ENCODE measurements at places on chromosomes 2 and 18.
A peak's percentile ranks its signal among the peaks of the same experiment; 100 is the strongest.

DNA sequence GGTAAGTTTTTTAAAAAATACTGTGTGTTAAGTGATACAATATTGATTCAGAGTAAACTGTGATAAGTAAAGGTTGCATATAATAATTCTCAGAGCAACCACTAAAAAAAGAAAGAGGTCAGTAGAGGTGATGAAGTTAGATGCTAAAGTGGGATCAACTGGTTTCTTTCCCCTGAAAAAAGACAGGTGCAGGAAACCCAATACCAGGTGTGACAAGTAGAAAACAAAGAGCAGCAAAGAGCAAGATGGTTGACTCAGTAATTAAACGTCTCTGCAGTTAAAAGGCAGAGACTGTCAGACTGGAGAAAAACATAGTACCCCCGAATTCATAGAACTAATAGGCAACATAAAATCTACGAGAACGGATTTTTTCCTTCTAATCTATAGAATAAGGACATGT is 128.3 kb downstream of the ATP9B start:
- no peak for DNase-seq

DNA sequence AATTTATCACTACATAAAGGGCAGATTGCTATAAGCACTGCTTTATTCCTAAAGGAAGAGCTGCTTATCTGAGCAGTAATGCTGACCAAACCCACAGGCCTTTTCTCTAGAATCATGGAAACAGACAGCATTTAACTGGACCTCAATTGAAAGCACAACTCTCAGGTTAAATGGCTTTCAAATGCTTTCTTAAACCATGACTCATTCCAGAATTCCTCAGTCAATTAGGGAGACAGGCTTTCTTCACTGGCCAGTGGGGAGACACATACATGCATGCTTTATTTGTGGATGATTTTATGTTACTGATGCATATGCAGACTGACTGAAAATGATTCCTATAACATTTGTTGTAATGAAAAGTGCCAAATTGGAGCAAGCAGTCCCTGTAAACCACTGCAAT is 114.6 kb downstream of the ACVR1 start:
- no peak for DNase-seq

- no peak for DNase-seq
Observed at GRCh38 chr18:55226044-55226443, 266.8 kb upstream of the CCDC68 start.

DNA sequence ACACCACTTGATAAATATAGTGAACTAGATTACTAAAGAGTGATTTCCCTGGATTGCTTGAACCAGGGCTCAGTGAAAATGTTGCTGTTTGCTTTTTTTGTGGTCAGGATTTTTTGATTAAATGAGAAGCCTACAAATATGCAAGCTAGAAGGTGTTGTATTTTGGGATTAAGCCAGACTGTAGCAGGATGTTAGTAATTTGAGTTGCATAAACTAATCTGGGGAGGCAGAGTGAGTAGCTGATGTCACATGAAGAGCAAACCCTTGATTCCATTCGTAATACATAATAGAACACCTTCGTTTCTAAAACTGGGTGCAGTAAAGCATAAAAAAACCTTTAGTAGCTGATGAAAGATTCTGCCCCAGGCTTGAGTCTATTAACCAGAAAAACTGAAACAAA is 32.0 kb downstream of the NEDD4L start:
- no peak for DNase-seq

GRCh38 chr18:13452388-13452811 is 233.8 kb downstream of the LDLRAD4 start:
- DNase-seq, result no peak

GRCh38 chr2:59575191-59575590 is 978.3 kb downstream of the BCL11A start:
- no peak for DNase-seq

- DNase-seq, result no peak
Observed at GRCh38 chr2:235555371-235555770, 61.5 kb downstream of the AGAP1 start.

- DNase-seq, result no peak
Observed at GRCh38 chr2:177709986-177710401, 317.4 kb downstream of the AGPS start.

DNA sequence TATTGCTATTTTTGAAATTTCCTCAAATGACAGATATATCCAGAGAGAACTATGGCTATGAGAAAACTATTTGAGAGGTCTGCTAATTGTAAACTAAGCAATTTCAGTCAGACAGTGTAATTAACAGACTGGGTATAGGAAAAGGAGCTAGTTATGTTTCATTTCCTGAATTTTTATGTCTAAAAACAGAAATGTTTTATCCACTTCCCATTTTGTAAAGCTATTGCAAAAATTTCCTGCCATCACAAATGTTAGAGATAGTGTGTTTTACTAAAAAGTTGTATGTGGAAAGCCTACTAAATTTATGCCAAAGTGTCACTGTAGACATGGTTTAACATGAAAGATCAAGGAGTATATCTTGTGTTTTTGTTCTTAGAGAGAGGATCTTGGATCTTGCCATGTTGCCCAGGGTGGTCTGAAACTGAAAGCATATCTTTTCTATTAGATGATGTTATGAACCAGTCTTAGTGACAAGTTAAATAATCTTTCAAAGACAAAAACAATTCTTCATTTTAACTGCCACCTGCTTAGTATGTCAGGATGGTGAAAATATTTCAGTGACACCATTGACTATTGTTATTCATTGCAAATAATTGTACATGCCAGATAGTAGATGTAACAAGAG is 40.5 kb upstream of the ITPRID2 start:
- no peak for DNase-seq

DNA sequence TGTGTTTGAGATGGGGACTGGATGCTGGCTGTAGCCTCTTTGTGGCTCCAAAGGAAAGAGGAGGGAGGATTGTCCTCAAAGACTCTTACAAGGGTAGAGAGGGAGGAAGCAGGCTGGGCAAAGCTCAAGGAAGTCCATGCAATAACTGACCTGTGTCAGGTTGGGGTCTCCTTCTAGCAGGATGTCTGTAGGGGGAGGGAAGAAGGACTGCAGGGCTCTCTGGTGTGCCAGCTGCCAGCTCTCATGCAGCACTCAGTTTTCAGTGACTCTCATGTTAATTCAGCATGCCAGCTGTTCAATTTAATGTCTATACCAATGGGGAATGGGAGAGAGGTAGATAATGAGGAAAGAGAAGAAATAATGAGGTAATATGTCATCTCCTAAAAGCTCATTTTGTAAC is 85.3 kb upstream of the RANBP2 start:
- no peak for DNase-seq

DNA sequence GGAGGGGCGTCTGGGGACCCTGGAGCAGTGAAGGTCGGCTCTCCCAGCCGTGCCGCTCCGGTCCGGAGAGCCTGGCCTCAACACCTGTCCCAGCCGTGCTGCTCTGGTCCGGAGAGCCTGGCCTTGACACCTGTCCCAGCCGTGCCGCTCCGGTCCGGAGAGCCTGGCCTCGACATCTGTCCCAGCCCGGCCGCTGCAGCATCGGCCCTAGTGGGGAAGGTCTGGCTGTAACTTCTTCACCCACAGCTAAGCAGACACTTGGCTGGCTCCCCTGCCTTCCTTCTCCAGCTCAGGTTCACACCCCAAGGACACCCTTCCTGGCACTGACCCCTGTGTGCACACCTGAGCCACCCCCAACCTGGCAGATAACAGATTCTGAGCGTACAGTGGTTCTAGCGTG is 4.6 kb downstream of the KCNG2 start:
- no peak for DNase-seq

DNA sequence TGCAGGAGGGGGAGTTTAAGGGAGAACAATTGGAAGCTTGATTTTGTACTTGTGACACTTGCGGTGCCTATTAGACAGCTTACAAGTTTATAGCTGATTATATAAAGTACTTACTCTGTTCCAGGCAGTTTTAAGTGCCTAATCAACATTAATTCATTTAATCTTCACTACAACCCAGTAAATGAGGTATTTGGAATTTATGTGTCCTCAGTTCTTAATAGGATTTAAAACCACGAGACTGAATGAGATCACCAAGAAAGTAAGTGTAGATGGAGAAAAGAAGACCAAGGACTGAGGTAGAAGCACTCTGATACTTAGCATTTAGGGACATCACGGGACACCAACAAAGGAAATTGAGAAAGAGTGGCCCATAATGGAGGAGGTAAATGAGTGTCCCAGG is 49.8 kb downstream of the ZC3H15 start:
- no peak for DNase-seq

- no peak for DNase-seq
Observed at GRCh38 chr2:150811259-150811855, 323.9 kb upstream of the RND3 start.

- DNase-seq, result no peak
Observed at GRCh38 chr2:208573569-208573968, 167.0 kb downstream of the PTH2R start.

- no peak for DNase-seq
Observed at GRCh38 chr2:65553504-65554074, 121.2 kb upstream of the SPRED2 start.

DNA sequence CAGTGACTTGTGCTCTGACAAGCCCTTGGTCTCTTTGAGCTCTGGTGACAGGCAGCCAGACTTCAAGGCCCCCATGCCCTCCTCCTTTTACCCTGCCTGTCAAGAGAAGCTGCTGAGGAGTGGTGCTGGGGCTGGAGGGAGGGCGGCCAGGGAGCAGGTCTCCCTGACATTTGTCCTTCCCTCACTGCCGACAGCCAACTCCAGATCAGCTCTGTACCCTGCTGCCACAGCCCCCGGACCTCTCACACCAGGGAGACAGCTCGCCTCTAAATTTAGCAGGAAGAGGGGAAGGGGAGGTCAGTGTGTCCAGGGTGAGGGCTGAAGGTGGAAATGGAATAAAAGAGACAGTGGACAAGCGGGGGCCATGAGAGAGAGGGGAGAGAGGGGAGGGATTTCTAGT is 155.8 kb downstream of the TDRD15 start:
- no peak for DNase-seq

DNA sequence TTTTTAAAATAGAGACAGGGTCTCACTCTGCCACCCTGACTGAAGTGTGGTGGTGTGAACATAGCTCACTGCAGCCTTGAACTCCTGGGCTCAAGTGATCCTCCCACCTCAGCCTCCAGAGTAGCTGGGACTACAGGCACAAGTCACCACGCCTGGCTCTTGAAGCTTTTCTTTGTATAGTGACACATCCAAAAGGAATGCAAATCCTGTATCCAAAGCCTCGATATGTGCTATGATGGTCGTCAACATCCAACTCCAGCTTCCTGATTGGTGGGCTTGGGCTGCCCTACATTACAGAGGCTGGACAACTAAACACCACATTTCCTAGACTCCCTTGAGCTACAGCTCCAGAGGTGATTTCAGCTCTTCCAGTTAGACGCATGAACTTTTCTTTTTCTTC is 101.7 kb upstream of the PGAP1 start:
- no peak for DNase-seq

- peak; percentile 93 for DNase-seq
Observed at GRCh38 chr2:37324786-37325624, at the start of gene PRKD3. PRKD3 (minus strand) TSS chr2:37324833; CDS start chr2:37316524, 8,309 bp downstream.

- no peak for DNase-seq
Observed at GRCh38 chr18:11488175-11488574, 121.2 kb upstream of the SLC35G4 start.

GRCh38 chr2:55403256-55403998 is 16.2 kb downstream of the CCDC88A start:
- DNase-seq, result no peak

DNA sequence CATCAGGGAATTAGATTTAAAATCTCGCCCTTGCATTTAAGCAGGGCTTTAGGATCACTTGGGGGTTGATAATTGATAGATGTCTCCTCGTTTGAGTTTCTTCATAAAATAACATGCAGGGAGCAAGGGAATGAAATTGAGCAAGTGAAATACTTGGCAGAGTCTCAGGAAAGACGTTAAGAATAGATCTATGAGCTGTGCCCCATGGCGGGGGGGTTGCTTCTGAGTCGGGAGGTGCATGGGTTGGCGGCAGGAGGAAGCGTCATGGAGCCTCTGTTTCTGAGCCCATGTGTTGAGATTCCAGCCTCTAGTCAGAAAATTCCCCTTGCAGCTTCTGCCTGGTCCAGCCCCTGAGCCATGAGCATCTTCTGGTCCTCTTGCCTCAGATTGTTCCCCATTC is 82.0 kb downstream of the APOB start:
- no peak for DNase-seq

- DNase-seq, result no peak
Observed at GRCh38 chr2:238615187-238615586, 188.5 kb downstream of the ASB1 start.

GRCh38 chr18:50298443-50299284 is 11.2 kb upstream of the CXXC1 start:
- DNase-seq, result peak; percentile 12

- no peak for DNase-seq
Observed at GRCh38 chr2:51629406-51629805, 597.5 kb upstream of the NRXN1 start.

GRCh38 chr2:28869494-28870145 is 489 bp downstream of the TRMT61B start:
- DNase-seq, result peak; percentile 3

GRCh38 chr2:44936275-44936674 is 5.2 kb upstream of the SIX3 start:
- no peak for DNase-seq

GRCh38 chr2:28600181-28600580 is 104.3 kb downstream of the PLB1 start:
- no peak for DNase-seq

DNA sequence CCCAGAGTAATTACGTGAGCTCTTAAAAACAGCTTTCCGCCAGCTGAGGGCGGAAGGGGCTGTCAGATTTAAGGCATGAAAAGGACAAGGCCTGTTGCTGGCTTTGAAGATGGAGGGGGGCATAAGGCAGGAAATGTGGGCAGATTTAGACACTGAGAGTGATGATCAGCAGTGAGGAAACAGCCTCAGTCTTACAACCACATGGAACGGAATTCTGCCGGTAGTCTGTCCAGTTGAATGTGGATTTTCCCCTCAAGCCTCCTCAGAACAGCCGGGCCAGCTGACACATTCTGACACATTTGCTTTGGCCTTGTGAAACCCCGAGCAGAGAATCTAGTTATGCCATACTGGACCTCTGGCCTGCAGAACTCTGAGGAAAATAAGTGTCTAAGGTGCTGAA is 16.6 kb downstream of the POLE4 start:
- no peak for DNase-seq

- DNase-seq, result no peak
Observed at GRCh38 chr2:23419171-23420090, 34.5 kb downstream of the KLHL29 start.

DNA sequence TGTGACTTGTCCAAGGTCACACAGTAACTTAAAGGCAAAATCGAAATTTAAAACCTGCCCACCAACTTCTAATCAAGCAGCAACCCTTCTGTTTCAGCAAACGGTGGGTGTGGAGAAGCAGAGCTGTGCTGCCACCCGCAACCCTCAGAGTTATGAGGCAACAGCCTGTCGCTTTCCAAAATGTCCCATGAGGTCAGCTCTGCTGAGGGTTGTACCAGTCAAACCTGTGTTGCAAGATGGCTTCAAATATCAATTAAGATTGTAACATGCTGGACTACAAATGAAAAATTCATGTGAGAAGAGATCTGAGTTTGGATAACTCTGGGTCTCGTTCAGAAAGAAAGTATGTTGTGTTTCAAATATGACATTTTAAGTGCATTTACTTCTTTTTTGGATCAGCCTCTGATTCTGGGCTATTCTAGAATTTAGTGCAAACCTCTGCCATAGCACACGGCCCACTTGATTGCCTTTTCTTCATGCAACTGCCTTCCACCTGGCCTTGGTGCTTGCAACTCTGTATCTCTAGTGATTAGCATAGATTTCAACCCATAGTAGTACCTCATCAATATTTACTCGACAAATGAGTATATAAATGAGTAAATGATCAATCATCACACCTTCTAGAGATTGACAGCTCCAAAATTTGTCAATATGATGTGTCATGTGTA is 69.3 kb downstream of the TIMM21 start:
- DNase-seq, result no peak

GRCh38 chr18:48348739-48349138 is 60.4 kb downstream of the ZBTB7C start:
- no peak for DNase-seq

Measured in iPS-NIHi11 (cell line).